ENCODE measurements at places on chromosomes 7 and 10.
A peak's percentile ranks its signal among the peaks of the same experiment; 100 is the strongest.

DNA sequence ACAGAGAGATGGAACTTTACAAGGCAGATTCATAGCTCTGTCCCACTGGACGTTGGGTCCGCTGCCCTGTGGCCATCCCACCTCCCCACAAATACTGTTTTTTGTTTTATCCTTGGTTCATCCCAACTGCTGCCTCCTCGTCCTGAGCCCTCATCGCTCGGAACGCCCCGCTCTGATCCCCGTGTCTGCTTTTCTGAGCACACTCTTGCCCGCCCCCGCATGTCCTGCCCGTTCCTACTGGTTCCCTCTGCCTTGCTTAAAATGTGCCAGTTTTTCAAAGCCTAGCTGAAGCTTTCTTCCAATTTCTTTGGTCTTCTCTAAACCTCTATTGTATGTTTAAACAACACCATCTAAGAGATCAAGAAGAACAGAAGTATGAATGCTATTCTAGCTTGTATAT, 19.4 kb downstream of the RNF32 start:
- no peak for DNase-seq

GRCh38 chr10:112481602-112482001, 34.6 kb downstream of the VTI1A start:
- DNase-seq: no peak

- DNase-seq: no peak
Measured at GRCh38 chr7:98879198-98879978, 1.1 kb downstream of the TRRAP start.

DNA sequence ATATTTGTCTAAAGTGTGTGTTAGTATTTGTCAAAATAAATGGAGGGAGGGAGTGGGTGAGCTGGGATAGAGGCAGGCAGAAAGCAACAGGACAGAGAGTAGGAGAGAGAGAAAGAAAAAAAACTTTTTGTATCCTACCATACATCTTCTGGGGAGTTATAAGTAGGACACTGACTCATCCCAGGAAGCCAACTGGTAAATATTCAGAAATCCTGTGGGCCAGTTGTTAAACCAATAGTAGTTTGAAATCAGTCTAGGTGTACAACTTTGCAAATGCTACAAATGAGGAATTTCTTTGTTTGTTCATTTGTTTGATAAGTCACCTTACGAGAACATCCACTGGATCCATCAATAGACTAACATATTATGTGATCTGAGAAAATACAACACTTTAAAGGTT, 980.9 kb downstream of the GATA3 start:
- no peak for DNase-seq

- DNase-seq: no peak
Measured at GRCh38 chr10:98971464-98971863, 264.2 kb downstream of the HPSE2 start.

DNA sequence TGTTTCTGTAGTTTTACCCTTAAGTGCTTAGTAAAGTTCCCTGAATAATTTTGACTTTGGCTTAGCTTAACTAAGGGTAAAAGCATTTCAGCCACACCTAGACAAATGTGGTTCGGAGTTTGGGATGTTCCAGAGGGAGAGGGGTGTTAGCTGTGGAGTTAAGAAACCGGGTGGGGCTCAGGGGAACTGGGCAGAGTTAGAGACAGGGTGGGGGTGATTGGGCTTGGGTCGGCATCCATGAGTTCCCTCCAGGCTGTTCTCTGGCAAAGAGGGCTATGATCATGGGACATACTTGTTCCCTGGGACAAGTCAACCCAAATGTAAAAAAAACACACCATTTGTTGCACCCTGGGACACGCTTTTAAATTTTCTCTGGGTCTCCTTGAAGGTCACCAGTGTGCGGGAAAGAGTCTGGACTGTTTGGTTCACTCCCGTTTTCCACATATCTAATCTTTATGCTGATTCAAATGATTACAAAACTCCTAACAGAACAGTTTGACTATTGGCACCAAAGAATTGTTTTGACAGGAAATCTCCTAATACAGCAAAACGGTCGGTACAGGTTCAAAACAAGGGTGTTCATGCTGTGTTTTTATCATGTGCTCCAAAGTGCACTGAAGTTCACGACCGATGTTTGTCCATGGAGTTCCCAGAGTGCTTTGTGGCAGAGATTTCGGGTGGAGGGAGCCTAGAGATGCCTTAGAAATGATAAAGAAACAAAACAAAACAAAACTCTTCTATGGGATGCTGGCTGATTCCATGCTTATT, 56.5 kb downstream of the PLXDC2 start:
- no peak for DNase-seq

GRCh38 chr10:119383174-119383856, 159.2 kb downstream of the RGS10 start:
- DNase-seq: peak; percentile 55

GRCh38 chr10:13942035-13942434, 355.3 kb downstream of the PRPF18 start:
- DNase-seq: no peak

- no peak for DNase-seq
Measured at GRCh38 chr10:121393522-121393921, 204.7 kb downstream of the FGFR2 start.

DNA sequence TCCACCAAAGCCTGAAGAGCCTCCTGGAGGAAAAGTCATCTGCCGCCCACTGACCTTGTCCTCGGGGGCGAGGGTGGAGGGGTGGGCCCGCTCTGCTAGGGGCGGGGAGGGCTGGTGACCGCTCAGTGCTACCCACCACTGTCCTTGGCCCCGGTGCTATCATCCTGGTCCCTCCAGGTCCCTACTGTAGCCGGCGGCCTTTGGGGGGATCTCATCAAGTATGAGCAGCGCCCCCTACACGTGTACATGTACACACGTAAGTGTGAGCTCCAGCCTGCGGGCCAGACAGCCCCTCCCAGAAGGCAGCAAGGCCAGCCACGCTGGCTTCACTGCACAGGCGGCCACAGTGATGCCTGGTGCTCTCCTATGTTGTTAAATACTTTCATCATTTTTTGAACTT, 19.6 kb downstream of the TTYH3 start:
- no peak for DNase-seq

Data from fibroblast of skin of right biceps (primary cell).